Neural crest cell (in vitro differentiated cells): ENCODE measurements at places on chromosomes 3 and 15. TPM values are rescaled to one million over a fixed set of nuclear protein-coding genes. Genes with fewer than 3 reads are reported as not detected.
A peak's percentile ranks its signal among the peaks of the same experiment; 100 is the strongest.

GRCh38 chr15:65996901-65997300 is 127.6 kb downstream of the RAB11A start:
- no peaks in the 10 kb centered on the region for H3K36me3 ChIP-seq
- no peak for DNase-seq
- H3K27ac ChIP-seq = no peak overlapping the region
- H3K27me3 ChIP-seq = peaks cover 27% of the 10 kb centered on the region
- no peak overlapping the region for H3K4me3 ChIP-seq

DNA sequence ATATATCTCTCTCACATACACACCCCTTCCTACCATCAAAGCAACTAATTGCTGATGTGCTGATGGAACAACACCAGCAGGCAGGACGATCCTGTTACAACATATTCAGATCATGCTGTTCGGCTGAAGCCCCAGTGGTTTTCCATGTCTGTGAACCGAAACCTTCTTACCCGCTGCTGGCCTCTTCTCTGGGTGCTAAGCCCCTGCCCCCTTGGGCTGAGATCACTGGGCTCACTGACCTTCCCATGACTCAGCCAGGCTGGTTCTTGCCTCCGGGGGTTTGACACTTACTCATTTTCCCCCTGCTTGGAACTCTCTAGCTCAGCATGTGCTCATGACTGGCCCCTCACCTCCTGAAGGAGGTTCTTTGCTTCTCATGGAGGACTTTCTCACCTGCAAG is 122.0 kb upstream of the RGMA start:
- H3K4me1 ChIP-seq = no peaks in the 10 kb centered on the region
- DNase-seq = no peak
- no peaks in the 10 kb centered on the region for H3K36me3 ChIP-seq
- no peak overlapping the region for H3K27ac ChIP-seq

DNA sequence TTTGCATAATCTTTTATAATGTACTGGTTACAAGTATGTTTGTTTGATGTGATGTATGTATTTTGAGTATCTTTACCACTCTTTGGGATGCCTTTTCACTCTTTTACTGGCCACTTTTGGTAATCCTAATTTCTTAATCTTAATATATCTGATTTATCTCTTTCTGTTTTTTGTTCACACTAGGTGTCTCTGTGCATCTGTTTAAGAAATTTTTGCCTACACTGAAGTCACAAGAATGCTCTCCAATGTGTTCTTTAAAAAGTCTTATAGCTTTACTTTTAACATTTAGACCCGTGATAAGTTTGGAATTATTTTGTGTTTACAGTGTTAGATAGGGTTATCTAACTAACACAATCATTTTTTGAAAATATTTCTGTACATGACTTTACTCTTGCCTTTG is 659.1 kb downstream of the SI start:
- H3K36me3 ChIP-seq = no peaks in the 10 kb centered on the region
- no peaks in the 10 kb centered on the region for H3K4me1 ChIP-seq
- H3K4me3 ChIP-seq = no peak overlapping the region
- H3K27ac ChIP-seq = no peak overlapping the region

GRCh38 chr3:52447512-52448355 is 2.8 kb upstream of the SEMA3G start:
- H3K27me3 ChIP-seq = no peaks in the 10 kb centered on the region
- no peak overlapping the region for H3K27ac ChIP-seq
- no peak overlapping the region for H3K4me3 ChIP-seq
- no peaks in the 10 kb centered on the region for H3K36me3 ChIP-seq
- DNase-seq = no peak

DNA sequence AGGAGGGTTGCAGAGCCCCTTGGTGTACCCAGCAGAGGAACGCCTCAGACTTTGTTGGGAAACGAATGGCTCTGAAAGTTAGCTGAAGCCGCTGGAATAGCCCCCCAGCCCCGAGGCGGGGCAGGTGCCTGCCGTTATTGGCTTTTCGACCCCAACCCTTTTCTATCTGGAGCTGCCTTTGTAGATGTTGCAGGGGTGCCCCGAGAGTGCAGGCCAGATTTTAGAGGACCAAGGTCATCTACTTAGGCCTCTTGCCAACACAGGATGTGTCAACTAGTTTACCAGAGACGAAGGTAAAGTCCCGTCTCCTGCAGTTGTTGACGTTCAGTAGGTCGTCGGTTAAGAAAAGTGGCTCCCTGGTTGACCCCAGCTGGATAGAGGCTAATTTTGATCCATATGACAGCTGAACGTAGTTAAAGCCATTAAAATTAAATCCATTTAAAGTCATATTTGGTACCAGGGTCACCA is 579 bp upstream of the UBE3A start:
- no peak for DNase-seq
- no peaks in the 10 kb centered on the region for H3K36me3 ChIP-seq
- no peaks in the 10 kb centered on the region for H3K27me3 ChIP-seq

Gene CSPG5
- total RNA-seq = 21.9 and 23.3 TPM in 2 replicates

GRCh38 chr15:33871980-33872379 is 96.3 kb upstream of the CHRM5 start:
- DNase-seq = no peak
- no peaks in the 10 kb centered on the region for H3K27me3 ChIP-seq
- H3K4me1 ChIP-seq = peaks cover 7% of the 10 kb centered on the region

DNA sequence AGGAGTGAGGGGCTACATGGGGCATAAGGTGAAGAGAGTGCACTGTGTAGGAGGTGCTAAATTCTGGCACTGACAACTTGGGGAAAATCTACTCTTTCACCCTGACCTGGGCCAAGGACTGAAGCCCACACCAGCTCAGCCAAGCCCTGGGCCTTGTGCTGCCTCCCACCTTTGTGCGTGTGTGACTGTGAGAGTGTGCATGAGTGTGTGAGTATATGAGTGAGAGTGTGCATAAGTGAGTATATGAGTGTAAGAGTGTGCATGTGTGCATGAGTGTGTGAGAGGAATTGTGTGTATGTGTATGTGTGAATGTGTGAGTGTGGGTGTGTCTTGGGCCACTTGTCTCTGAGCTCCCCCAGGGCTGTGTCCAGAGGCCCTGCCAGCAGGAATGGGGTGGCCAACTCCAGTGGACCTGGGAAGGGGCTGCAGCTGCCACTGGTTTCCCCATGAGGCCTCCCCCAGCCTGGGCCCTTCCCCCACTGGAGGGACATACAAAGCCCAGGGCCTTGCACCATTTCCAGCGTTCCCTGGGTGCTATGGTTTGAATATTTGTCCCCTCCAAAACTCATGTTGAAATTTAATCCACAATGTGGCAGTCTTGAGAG is 15.2 kb downstream of the C3orf22 start:
- DNase-seq = no peak
- no peaks in the 10 kb centered on the region for H3K4me1 ChIP-seq
- H3K27me3 ChIP-seq = no peaks in the 10 kb centered on the region
- no peaks in the 10 kb centered on the region for H3K36me3 ChIP-seq
- H3K27ac ChIP-seq = no peak overlapping the region

DNA sequence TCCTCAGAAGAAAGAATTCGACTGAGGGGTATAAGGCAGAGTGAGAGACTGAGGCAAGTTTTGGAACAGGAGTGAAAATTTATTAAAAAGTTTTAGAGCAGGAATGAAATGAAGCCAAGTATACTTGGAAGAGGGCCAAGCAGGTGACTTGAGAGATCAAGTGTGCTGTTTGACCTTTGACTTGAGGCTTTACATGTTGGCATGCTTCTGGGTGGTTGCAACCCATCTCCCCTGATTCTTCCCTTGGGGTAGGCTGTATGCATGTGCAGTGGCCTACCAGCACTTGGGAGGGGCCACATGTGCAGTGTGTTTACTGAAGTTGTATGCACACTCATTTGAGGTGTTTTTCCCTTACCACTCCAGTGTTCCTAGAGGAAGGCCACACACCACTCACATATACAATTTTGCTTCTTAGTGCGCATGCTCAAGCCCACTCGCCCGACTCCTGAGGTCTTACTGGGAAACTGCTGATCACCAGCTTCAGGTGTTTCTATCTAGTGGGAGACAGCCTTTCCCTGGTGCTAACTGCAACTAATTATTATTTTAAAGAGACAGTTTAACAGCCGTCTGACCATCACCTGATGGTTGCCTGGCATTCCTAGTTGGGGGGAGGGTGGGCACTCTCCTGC is 61.5 kb upstream of the CADPS start:
- H3K4me1 ChIP-seq = peaks cover 20% of the 10 kb centered on the region
- H3K4me3 ChIP-seq = no peak overlapping the region

DNA sequence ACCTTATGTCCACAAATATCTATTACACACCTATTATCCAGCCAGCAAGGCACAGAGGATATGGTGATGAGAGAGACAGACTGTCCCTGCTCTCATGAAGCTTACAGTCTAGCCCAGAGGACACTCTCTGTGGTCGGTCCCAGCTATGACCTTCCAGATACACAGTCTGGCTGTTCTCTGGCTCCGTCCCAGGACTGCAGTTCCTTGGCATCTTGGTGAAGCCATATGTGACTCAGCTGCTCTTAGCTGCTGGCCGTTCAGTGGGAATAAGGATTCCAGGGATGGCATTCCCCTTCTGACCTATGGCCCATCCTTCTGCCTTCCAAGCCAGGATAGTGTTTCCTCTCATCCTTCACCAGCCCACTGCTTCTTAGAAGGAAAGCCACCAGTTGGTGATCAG is 30.8 kb downstream of the MEX3B start:
- DNase-seq = no peak
- no peaks in the 10 kb centered on the region for H3K4me1 ChIP-seq
- no peak overlapping the region for H3K4me3 ChIP-seq
- no peaks in the 10 kb centered on the region for H3K36me3 ChIP-seq
- H3K27ac ChIP-seq = no peak overlapping the region

DNA sequence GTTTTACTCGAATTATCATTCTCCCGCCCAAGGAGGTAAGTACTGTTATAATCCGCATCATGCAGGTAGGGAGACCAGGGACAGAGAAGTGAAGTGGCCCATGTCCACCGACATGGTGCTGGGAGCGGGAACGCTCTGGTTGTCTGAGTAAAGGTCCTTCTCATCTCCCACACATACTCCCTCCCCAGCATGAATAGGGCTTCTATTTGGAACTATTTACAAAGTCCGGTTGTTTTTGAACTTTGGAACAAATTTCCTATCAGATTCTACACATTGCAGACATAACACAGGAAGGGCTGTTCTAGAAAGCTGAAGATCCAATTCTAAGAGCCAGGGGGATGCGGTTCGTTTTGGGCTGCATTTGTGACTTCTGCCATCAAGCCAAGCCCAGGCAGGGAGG is 94.8 kb upstream of the TLE3 start:
- peaks cover 32% of the 10 kb centered on the region for H3K4me1 ChIP-seq
- no peak overlapping the region for H3K4me3 ChIP-seq
- no peaks in the 10 kb centered on the region for H3K36me3 ChIP-seq
- no peak overlapping the region for H3K27ac ChIP-seq

DNA sequence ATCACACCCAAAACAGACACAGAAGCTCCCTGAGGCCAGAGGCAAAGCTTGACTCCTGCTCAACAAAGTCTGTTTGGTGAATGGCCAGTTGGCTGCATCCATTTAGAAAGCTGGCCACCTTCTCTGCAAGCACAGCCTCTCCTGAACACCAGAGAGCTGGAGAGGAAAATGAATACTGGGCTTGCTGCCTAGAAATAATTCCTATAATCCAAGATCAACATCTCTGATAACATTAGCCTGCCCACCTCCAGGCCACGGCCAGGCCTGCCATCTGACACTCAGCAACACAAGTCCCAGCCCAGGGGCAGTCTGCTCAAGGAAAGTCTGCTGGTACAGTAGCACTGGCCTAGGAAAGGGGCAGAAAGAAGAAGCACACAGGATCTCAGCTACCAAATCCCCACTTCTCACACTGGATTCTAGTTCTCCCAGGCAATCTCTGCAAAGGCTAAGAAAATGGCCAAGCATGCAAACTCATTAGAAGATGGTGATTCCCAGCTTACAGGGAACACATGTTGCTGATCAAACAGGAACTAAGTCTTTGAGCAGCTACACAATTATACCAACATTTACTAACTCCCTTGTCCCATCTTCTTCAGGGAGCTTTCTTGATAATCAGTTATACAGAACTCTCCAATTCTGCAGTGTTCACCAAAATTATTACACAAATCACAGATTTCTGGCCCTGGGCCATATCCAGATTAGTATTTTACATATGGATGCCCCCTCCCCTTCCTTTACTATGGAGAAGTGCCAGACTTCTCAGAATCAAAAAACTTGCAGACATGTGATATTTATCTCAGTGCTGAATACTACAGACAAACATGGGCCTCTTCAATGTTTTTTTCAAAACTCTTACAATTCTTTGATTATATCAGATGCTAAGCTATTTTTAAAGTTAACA is 9.9 kb downstream of the TBC1D2B start:
- no peaks in the 10 kb centered on the region for H3K27me3 ChIP-seq
- DNase-seq = no peak
- H3K27ac ChIP-seq = no peak overlapping the region

DNA sequence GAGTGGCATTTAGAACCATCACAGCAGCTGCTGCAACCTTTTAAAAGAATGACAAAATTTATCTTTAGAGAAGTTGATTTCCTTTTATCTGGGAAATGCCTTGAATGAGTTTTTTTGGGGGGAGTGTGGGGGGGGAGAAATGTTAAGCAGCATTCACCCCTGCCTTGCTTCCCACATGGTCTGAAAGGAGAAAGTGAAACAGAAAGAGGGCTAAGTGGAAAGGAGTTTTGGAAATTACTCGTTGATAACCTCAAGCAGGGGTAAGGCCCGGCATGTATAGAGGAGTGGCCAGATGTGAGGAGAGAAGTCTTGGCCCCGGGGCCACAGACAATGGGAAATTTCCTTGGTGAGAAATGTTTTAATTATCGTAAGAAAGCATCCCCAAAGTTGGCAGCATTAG is 23.5 kb downstream of the B3GALNT1 start:
- H3K4me1 ChIP-seq = no peaks in the 10 kb centered on the region
- DNase-seq = no peak
- peaks cover 4% of the 10 kb centered on the region for H3K36me3 ChIP-seq
- no peak overlapping the region for H3K4me3 ChIP-seq

GRCh38 chr3:117035745-117036144 is 326.2 kb downstream of the TUSC7 start:
- peaks cover 5% of the 10 kb centered on the region for H3K36me3 ChIP-seq
- peak overlapping the region; percentile 81 for H3K27ac ChIP-seq
- peak overlapping the region; percentile 56 for H3K4me3 ChIP-seq
- DNase-seq = no peak

- H3K27me3 ChIP-seq = no peaks in the 10 kb centered on the region
- no peak for DNase-seq
- no peaks in the 10 kb centered on the region for H3K36me3 ChIP-seq
- no peaks in the 10 kb centered on the region for H3K4me1 ChIP-seq
Observed at GRCh38 chr3:5004319-5005152, 25.3 kb downstream of the BHLHE40 start.

GRCh38 chr3:72135636-72136035 is 350.7 kb upstream of the PROK2 start:
- H3K27ac ChIP-seq = no peak overlapping the region
- peaks cover 3% of the 10 kb centered on the region for H3K27me3 ChIP-seq
- no peak for DNase-seq

Gene TMC3
- total RNA-seq = not detected in 2 replicates

- DNase-seq = peak; percentile 16
- H3K36me3 ChIP-seq = no peaks in the 10 kb centered on the region
- peaks cover 18% of the 10 kb centered on the region for H3K4me1 ChIP-seq
- peaks cover 50% of the 10 kb centered on the region for H3K27me3 ChIP-seq
- no peak overlapping the region for H3K27ac ChIP-seq
Observed at GRCh38 chr3:11720304-11720898, 76.7 kb upstream of the VGLL4 start.

DNA sequence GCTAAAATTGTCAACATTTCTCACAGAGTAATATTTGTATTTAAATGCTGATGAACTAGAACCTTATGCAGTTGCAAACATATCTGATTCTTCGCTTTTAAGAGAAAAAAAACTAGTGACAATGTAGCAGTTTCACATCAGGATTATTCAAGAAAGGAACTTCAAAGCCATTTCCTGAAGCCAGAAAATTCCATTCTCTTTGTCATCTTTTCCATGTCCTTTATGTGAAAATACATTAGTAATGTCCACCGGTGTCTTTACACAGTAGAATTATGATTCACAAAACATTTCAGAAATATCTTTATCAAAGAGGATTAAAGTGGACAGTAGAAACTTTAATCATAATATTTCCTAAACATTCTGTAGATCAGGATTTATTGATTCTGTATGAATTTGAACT is 12.7 kb upstream of the LXN start:
- no peak overlapping the region for H3K27ac ChIP-seq
- no peaks in the 10 kb centered on the region for H3K27me3 ChIP-seq
